ENCODE measurements at places on chromosomes 2 and 18.

DNA sequence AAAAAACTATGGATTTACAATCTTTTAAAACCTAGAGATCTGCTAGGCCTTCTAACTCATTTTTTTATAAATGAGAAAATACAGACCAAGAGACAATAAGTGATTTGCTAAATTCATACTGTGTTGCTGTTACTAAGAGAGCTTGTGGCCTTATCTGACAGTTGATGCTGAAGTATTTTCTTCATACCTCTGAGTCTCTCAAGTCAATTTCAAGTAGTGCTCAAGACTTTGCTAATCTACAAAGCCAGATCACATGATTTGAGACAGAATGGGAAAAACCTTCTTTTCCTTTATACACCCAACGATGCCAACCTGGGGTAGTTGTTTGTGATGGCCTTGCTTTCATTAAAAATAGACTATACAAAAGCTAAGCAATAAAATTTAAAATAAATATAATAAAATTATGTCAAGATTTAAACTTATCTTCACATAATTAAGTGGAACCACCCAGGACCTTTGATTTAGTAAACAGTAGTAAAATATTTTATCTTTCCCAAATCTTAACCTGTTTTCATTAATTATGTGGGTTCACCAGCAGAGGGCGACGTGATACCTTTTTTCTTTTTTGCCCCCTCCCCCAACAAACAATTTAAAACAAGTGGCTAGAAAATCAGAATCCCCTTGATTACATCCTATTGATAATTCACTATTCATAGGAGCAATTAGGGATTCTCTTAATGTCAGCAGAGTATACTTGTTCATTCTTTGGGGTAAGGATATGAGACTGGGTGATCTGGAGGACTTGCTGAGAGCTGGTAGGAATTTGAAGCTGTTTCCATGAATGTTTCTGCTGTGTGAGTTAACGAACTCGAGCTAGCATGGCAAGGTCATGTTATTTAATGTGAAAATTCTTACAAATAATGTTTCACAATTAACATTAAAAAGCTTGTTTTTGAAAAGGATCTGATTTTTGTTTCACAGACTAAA lies 49.6 kb upstream of the SLC5A7 start:
- no peak overlapping the region for H3K4me3 ChIP-seq
- H3K4me1 ChIP-seq = no peaks in the 10 kb centered on the region
- no peaks in the 10 kb centered on the region for H3K36me3 ChIP-seq
- DNase-seq = peak; percentile 28
- no peaks in the 10 kb centered on the region for H3K27me3 ChIP-seq

GRCh38 chr18:505483-506122 lies 5.1 kb upstream of the COLEC12 start:
- no peaks in the 10 kb centered on the region for H3K4me1 ChIP-seq
- no peaks in the 10 kb centered on the region for H3K36me3 ChIP-seq
- no peak for DNase-seq
- no peak overlapping the region for H3K27ac ChIP-seq
- peaks cover 43% of the 10 kb centered on the region for H3K27me3 ChIP-seq

DNA sequence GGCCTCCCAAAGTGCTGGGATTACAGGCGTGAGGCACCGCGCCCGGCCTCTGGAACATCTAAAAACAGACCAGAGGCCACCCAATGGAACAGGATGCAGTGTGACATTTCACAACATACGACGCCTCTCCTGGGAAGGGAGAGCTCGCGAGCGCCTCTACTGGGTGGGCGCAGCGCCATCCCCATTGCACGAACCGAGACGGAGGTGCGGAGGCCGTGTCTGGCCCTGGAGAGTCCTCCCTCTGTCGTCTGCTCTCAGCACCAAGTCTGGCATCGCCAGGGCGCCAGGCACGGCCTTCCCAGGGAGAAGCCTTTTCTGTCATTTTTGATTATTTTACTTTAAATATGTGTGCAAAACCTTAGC lies 9.4 kb upstream of the GBX2 start:
- no peaks in the 10 kb centered on the region for H3K36me3 ChIP-seq
- peak overlapping the region; percentile 25 for H3K4me3 ChIP-seq

- no peaks in the 10 kb centered on the region for H3K4me1 ChIP-seq
- no peaks in the 10 kb centered on the region for H3K36me3 ChIP-seq
- no peak for DNase-seq
- H3K4me3 ChIP-seq = no peak overlapping the region
Measured at GRCh38 chr2:168114619-168115018, 132.8 kb downstream of the STK39 start.

DNA sequence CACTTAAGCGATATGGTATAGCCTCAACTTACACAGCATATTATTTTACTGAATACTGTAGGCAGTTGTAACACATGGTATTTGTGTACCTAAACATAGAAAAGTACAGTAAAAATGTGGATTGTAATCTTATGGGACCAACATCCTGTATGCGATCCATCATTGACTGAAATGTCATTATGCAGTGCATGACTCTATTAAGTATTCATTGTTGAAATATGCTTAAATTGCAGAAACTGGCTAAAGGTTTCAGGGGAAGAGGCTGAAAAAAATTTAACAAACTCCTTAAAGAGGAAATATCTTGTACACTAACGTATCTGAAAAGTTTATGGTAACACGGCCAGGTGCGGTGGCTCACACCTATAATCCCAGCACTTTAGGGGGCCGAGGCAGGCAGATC lies 214.1 kb upstream of the PARD3B start:
- no peak overlapping the region for H3K4me3 ChIP-seq
- no peaks in the 10 kb centered on the region for H3K4me1 ChIP-seq
- DNase-seq = no peak
- H3K36me3 ChIP-seq = no peaks in the 10 kb centered on the region
- no peaks in the 10 kb centered on the region for H3K27me3 ChIP-seq
